HT1080 (cell line): ENCODE measurements at places on chromosomes 4 and X. TPM values are rescaled to one million over a fixed set of nuclear protein-coding genes. Genes with fewer than 3 reads are reported as not detected.

The SYTL4 gene
- total RNA-seq: 7.1 and 11.3 TPM in 2 replicates

- no peak for DNase-seq
Observed at GRCh38 chr4:14138106-14138505, 510.6 kb upstream of the BOD1L1 start.

The GUCY1A1 gene
- total RNA-seq: 1.00 and 1.4 TPM in 2 replicates

The RNF175 gene
- not detected in 2 replicates for total RNA-seq

GRCh38 chr4:104412344-104412743 lies 82.3 kb downstream of the CXXC4 start:
- DNase-seq: peak; percentile 50

DNA sequence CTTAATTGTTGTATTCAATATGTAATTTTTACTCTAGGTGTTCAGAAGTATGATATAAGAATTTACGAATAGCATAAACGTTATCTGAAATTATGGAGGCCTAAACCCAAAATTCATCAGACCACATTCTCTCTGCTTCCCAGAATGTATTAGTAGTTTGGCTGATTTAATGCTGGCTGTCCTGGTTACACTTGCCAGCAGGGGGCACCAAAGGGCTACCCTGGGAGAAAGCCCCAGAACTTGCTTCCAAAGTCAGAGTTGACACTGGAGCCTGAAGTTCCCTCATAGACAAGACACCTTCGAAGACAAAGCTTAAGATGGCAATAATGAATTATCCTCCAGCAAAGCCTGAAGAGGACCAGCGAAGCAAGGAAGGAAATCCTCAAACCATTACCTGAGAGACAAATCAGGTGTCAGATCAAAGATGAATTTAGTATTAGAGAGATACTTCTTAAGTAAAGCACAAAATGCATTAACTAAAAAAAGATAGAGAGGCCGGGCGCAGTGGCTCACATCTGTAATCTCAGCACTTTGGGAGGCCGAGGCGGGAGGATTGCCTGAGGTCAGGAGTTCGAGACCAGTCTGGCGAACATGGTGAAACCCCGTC lies 11.3 kb upstream of the ANOS1 start:
- peak; percentile 37 for DNase-seq

GRCh38 chr4:145316897-145317574 lies 136.6 kb upstream of the OTUD4 start:
- DNase-seq: no peak

DNA sequence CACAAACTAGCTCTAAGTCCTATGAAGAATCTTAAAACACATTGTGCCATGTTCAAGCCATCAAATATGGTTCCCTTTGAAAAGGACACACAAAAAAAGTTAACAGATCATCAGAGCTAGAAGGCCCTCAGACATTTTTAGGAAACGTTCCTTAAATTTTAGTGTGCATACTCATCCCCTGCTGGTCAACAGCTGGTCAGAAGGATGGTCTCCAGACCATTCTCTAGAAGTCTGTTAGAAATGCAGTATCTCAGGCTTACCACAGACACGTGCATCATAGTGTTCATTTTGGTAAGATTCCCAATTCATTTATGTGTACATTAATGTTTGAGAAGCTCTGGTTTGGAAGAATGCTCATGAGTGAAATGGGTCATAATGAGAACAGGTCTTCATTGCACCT lies 523.1 kb downstream of the INPP4B start:
- DNase-seq: no peak

GRCh38 chr4:1375761-1376322 lies 28.8 kb downstream of the UVSSA start:
- no peak for DNase-seq

The PDZD4 gene
- 0.13 and 0.16 TPM in 2 replicates for total RNA-seq

The SPANXN2 gene
- not detected in 2 replicates for total RNA-seq

The POU3F4 gene
- not detected in 2 replicates for total RNA-seq

The DMRTC1 gene
- total RNA-seq: not detected in 2 replicates

The KDM5C gene
- total RNA-seq: 50.7 and 57.2 TPM in 2 replicates

The GLUD2 gene
- total RNA-seq: 0.30 and 0.34 TPM in 2 replicates

DNA sequence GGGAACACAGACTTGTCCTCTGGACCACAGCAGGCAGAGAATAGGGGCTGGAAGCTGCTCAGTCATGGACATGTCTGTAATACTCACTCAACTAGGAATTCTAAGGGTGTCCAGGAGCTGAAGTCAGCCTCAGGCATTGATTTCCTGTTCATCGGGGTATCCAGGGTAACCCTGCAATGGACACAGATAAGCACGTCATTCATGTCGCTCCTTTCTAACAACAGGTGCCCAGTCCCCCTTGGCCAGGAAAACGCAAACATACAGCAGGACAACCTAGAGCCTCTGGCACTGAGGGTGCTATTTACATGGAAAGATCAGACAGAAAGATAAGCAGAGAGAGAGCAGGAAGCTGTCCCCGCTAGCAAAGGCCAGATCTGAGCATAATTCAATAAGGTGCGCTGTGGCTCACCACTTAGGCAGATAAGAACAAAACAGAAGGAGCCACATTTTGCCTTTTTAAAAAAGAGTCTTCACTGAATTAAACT lies 21.3 kb downstream of the QDPR start:
- DNase-seq: no peak

GRCh38 chrX:123504047-123504446 lies 228.8 kb downstream of the THOC2 start:
- DNase-seq: peak; percentile 79

DNA sequence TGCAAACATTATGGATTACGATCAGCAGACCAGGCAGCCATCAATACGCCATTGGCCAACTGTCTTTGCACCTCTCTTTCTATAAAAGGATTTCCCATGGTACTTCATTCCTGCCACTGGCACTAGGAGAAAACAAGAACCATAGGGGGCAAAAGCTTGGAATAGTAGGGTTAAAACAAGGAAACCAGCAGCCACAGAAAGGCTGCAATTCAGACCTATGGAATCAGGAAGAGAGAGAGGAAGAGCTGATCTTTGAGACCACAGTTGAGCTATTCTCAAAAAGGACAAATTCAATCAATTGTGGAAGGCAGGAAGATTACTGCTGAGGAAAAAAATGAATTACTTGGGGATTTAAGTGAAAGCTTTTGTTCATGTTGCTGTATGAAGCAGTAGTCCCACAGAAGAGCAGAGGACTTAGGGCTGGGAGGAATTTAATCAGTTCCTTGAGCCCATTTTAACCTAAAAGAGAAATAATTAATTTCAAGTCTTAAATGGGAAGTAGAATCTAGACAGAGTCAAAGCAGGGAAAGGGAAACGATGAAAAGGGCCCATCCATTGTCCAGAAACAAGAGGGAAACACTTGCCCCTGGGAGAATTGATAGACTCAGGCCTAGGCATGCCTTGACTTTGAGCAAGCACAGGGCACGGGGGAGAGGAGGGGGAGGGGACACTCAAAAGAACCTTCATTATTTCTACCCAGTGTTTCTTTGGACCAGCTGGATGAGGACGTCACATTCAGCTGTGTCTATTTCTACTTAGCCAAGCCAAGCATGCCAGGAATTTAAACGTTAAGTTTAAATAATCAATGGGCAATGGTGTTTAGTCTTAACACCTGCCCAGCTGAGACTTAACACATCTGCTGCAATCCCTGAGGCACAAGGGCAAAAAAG lies 50.7 kb downstream of the SCD5 start:
- no peak for DNase-seq
